A673 (cell line): ENCODE measurements at places on chromosomes 1 and 21.

DNA sequence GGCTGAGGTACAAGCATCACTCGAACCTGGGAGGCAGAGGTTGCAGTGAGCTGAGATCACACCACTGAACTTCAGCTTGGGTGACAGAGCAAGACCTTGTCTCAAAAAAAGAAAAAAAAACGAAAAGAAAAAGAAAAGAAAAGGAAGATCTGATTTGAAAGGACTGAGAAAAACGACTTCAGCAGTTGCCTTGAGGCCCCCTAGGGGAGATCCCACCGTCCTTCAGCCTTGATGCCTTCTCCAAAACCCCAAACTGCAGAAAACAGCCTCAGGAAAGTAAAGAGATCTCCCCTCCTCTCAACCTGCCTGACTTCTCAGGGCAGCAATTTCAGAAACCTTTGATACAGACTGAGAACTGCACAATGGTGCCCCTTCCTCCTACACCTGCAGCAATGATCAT, 50.9 kb upstream of the BCAR3 start:
- DNase-seq = no peak

DNA sequence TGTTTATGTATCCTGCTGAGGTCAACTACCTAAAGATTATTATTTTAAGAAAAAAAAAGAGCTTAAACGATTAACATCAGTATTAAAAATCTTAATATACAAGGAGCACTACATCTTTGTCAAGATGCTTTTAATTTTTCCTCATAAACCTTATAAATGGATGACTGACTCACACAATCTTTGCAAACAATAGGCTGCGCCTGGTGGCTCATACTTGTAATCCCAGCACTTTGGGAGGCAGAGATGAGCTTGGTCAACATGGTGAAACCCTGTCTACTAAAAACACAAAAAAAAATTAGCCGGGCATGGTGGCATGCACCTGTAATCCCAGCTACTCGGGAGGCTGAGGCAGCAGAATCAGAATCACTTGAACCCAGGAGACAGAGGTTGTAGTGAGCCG, 1.7 kb downstream of the KHDC4 start:
- no peak for DNase-seq

- DNase-seq = no peak
These were observed 193.2 kb downstream of the LHX8 start for GRCh38 chr1:75327395-75327794.

- no peak for DNase-seq
These were observed 52.6 kb downstream of the SIK1 start for GRCh38 chr21:43374228-43374885.

DNA sequence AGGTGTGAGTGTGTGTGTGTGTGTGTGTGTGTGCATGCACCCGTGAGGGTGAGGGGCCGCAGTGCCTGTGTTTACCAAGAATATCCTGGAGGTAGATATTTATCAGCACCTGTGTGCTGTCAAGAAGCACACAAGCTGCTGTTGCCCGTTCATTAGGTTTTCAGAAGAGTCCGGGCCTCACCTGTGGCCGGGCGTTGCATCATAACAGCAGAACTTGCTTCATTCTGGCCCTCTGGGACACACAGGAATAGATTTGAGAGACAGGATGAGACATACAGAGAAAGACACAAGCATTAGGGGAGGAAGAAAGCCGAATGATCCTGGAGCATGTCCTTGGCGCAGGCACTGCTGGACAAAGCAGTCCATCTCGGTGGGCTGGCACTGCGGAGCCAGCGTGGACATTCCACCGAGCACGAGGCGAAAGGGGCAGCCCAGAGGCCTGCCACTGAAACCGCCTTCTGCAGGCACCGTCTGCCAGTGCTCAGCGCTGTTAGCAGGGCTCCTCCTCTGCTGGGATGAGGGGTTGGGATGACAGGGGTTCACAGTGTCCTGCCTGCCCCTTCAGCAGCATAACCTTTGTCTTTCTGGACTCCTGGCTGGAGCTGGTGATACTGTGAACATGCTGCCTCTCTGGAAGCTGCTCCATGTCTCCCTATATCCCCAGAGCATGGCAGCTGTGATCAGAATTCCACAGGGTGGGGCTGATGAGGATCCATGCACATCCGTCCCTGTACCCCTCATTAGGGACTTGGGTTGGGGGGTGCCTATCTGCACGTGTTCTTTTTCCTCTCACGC, 81.1 kb downstream of the PEX14 start:
- no peak for DNase-seq

DNA sequence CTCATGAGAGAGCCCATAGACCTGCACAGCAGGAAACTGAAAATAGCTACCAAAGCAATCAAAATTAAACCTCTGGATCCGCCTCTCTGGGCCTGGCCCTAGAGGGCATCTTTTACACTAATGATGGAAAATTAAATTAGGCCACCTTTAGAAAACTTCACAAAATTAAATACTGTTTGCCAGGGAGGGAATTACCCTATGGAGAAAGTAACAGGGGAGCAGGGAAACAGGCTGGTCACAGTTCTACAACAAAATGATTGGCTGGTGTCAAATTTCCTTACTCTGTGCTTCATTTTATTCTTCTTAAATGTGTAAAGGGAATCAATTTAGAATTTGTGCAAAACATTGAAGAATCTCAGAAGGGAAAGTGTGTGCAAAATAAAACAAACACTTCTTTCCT, 62.4 kb downstream of the SPATA46 start:
- no peak for DNase-seq

DNA sequence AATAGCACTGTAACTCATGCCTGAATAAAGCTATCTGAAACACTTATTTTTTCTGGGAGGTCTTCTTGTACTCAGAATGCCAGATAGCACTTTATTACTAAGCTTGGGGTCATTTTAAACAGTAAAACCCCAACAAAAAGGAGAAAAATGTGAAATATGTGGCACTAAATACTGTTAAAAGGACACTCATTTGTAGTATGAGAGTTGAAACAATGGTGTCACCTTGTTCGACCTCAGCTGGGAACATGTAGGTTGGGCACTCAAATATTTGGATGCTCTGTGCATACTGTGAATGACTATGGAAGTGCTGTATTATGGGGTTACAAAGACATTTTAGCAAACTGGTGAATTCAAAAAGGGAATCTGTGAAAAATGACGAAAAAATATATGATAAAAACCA, 53.9 kb downstream of the SELENOF start:
- DNase-seq = no peak

DNA sequence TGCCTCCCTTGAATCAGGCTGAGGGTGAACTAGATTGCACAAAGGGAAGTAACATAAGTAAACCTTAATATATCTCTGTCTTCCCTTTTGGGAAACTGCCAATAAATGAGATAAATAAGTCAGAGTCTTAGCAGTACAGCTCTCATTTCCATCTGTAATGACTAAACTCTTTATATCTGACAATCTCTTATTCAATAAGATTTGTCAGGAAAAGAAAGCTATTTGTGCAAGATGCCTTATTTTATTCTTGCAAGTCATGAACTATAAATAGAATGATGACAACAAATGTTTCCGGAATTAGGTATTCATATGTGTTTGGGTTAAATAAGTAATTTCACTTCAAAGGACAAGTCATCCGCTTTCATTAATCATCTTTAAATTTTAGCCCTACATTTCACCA, 229.2 kb downstream of the PTGER3 start:
- peak; percentile 92 for DNase-seq

DNA sequence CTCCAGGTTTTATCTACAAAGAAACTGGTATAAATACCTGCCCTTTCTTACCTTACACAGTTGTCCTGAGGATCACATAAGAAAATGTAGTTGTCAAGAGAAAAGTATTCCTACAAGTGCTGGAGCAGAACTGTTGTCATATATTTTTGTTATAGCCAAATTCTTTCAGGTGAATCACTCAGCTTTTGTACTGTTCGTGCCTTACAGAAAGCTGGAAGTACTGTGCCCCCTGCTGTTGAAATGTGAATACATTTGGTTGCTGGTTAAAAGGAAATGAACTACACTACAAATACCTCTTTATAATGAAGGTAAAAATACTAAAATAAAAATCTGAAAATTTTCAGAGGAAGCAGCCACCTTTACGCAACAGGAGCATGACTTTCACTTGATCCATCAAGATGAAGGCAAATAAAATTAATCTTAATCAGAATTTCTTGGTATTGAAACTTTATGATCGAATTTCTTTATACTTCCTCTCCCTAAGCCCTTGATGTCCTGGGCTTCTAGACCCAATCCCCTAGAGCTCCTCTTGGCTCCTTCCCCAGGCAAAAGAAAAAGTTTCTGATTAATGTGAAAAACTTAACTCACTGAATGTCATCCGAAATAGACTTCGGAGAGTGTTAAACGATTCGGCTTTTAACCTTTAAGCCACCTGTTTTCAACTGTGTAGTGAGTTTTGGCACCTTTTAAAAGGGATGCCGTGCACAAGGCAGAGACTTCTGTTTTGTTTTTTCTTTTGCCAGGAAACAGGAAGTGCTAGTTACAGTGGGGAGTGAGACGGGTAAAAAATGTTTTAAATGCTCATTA, 12.5 kb downstream of the CHML start:
- peak; percentile 52 for DNase-seq

DNA sequence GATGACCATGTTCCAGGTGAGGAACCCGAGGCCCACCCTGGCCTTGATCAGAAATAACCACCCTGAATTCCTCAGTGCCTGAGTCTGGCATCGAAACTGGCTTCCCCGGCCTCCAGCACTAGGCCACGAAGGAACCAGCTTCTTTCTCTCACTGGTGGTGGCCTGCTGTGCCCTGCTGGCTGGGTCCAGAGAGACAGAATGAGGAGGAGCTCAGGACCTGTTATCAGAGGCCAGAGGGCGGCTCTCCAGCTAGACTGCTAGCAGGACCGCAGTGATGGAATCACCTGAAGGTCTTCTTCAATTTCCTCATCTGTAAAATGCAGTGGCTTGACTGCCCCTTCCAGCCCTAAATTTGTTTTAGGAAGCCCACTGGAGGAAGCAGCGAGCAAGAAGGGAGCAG, 20.5 kb downstream of the ROR1 start:
- no peak for DNase-seq

GRCh38 chr21:39353295-39353694, 4.4 kb upstream of the HMGN1 start:
- DNase-seq = no peak

- DNase-seq = no peak
These were observed 20.4 kb downstream of the CSDE1 start for GRCh38 chr1:114737314-114737849.

GRCh38 chr1:106756752-106757151, 299.7 kb upstream of the PRMT6 start:
- DNase-seq = no peak

DNA sequence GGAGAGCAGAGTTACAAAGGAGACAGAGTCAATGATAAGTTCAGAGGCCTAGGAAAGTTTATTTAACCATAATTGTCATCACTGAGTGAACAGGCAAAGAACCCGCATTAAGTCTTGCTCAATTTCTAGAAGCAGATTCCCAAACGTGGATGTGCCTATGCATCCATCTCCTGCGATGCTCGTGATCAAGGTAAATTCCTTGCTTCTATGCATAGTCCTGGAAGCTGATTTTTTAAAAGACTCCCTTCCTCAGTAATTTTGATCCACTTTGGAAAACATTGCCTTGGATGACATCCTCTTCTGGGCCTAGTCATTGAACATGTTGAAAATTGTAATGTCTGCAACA, 116.4 kb downstream of the TNFSF18 start:
- DNase-seq = no peak

GRCh38 chr1:33329600-33330305, 8.9 kb upstream of the A3GALT2 start:
- DNase-seq = no peak

GRCh38 chr1:116966791-116967190, 34.8 kb upstream of the CD101 start:
- no peak for DNase-seq

- DNase-seq = peak; percentile 52
These were observed 144.4 kb downstream of the PTBP2 start for GRCh38 chr1:96865731-96866685.

GRCh38 chr1:245874942-245875580, 632.0 kb downstream of the SMYD3 start:
- DNase-seq = peak; percentile 47

DNA sequence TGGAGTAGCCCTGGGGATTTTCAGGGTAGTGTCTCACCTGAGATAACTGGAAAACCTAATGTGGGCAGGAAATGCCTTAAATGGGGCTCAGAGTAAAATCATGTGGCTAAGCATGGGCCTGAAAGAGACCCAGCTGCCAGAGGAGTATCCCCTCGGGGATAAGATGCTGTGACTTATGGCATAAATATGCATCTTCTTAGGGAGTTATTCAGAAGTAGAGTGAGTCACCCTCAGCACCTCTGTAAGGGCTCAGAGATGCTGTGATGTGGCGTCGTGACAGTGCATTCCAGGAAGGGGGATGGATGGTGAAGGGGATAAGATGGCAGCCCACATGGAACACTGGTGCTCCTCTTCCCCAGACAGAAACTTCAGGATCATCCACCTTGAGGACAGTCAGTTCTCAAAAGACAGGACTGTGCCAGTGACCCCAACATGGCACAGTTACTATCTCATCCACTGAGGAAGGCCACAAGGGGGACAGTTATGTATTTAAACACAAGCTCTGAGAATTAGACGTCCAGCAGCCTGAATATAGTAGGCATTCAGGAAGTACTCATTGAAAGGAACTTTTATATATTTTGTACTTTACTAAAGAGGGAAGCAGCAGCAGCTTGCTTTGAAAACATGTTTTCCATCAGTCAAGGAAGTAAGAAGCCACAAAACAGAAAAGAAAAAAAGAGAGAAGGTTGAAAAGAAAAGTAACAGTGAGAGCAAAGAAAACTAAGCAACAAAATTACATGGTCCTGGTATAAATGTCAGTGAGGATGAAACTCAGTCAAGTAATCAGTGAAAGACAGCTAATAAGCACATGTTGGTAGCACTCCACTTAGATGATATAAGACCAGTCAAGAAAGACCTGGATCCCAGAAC, 8.3 kb downstream of the IL24 start:
- DNase-seq = peak; percentile 79

- DNase-seq = no peak
These were observed 13.4 kb downstream of the KCNA10 start for GRCh38 chr1:110505596-110505995.

- no peak for DNase-seq
These were observed 34.5 kb downstream of the KLHDC7A start for GRCh38 chr1:18515120-18515667.

GRCh38 chr1:165565751-165566490, 22.1 kb downstream of the LRRC52 start:
- DNase-seq = no peak

DNA sequence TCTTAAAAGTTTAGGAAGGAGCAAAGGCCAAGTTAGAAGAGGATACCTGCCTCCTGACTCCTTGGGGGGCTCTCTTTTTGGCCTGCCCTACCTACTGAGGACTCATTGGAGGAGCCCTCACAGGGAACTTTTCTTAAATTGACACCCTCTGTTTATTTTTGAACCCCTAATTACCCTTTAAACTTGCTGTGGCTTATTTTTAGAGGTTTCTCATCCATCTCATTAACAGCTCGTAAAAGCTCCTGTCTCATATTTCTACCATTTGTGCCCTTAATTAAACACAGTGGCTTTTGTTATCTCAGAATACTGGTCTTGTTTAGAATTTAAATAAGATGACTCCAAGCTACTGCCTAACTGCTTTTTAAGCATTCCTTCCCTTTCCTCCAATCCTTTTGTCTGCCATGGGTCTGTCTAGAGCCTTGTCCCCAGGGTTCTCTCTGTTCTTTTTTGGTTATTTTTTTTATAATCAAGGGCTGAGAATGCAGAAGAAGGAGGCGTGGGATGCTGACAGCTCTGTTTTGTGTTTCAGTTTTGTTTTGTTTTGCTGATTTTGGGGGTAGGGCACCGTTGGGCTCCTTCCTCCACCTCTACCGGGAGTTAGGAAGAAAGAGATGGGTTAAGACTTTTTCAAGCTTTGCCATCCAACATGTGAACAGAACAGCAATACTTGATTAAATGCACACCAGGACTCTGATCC, 78.0 kb downstream of the SYT6 start:
- no peak for DNase-seq

GRCh38 chr1:227559499-227559898, 3.9 kb upstream of the ZNF678 start:
- DNase-seq = no peak
